NCI-H187 (cell line): ENCODE measurements at places on chromosomes 1 and 21.

GRCh38 chr1:211135342-211135950, 1.5 kb upstream of the KCNH1 start:
- no peak for DNase-seq

GRCh38 chr1:209691237-209691636, 13.4 kb upstream of the HSD11B1 start:
- DNase-seq: no peak

DNA sequence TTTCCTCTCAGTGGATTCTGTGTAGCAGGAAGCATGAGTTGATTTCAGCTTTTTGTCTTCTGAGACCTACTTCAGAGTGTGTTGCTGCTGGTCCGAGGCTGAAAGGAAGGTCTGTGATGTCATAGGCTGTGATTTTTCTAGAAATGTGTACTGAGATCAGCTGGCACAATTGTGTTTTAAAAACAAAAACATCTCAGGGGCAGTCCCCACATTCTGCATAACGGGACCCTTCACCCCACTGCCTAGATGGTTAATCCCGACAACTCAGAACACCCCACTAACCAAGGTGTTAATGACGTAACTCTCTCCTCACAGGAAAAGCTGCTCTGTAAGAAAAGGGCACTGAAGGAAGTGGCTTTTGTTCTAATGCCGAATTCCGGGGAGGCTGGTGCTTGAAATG, 59.8 kb upstream of the PPP2R5A start:
- DNase-seq: no peak

- no peak for DNase-seq
Observed at GRCh38 chr1:200379432-200379757, 30.4 kb downstream of the ZNF281 start.

DNA sequence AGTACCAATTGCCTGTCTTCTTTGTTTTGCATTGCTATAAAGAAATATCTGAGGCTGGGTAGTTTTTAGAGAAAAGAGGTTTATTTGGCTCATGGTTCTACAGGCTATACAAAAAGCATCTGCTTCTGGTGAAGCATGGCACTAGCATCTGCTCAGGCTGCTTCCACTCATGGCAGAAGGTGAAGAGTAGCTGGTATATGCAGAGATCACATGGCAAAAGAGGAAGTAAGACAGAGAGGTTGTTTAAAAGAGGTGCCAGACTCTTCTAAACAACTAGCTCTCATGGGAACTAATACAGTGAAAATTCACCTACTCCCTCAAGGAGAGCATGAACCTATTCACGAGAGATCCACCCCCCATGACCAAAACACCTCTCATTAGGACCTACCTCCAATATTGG, 56.7 kb upstream of the GUCA2B start:
- DNase-seq: no peak

DNA sequence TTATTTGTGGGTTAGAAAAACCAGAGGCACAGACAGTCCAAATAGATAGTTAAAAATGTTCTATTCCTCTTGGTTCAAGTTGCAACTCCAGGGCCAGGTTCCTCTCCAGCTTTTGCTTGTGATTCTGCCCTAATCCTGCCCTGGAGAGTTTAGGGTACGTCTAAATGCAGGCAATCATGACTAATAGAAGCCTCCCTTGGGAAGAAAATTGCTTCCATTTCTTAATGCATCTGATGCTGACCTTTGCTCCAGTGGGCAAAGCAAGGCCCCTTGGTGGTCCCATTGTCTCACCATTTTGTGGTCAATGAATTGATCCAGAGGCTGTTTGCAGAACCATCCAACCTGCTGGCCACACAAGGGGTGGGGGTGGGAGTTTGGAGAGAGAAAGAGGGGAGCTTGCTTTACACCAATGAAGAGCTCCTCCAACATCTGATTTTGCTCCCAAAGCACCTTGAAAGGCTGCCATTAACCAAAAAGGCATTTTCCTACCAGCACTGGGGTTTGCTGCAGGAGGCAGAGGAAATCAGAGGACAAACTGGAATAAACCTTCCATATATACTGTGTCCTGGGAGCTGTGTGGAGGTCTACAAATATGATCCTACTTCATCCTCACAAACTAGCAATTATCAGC, 31.3 kb downstream of the C8B start:
- DNase-seq: no peak

DNA sequence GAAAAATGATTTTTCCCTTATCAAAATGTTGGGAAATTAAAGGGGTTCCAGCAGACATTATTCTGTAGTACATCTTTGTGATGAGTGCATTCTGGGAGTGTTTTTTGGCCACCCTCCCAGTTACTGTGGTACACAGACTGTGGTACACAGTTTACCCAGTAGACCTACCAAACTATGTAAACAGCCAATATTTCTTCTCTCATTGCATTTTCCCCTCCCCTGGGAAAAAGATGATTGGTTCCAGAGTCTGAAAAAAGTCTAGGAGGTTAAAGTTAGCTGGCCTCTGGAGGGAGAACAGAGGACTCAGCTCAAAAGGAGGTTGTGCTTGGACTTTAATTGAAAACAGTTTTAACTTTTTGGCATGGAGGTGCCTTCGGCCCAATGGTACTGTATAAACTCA, 42.5 kb downstream of the PGM1 start:
- no peak for DNase-seq

DNA sequence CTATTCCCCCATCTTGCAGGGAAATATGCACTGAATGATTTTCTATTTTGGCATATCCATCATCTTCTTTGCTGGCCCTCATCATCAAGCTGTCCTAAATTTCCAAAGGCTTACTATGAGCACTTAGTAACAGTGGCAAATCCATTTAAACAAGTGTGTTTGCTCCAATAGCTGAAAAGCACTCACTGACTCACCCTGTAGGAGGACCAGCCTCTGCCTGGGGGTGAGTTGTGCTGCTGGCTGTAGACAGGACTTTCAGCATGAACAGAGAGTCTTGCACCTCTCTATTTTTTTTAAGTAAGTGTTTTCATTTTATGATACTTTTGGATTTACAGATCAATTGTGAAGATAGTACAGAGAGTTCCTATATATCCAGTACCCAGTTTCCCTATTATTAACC, 97.3 kb downstream of the SLC35F3 start:
- no peak for DNase-seq

DNA sequence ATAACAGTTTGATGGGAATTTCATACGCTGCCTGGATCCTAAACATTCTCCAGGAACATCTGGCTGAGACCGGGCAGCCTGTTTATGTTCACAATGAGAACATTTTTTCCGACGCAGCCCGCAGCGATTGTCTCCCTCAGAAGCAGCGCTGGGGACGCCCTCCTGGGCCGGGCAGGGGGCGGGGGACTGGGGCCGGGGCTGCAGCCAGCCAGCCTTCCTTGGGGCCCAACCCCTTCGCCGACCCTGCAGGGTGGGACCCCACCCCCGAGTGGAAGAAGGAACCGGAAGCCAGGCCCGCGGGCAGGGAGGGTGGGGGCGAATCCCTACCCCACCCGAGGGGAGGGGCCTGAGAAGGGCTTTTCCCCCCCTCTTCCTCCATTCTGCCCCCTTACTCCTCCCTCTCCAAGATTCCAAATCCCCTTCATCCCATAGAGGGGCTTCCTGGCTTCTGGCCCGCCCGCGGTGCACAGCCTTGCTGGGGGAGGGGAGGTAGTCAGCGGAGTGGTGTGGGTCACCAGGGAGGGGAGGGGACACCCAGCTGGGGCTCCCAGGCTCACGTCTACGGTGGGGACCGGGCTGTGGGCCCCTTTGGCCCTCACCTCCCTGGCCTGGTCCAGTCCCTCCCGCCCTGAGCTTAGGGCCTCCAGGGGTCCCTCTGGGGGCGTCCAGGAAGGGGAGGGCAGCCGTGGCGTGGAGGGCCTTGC, 60.6 kb downstream of the WNT9A start:
- DNase-seq: no peak

DNA sequence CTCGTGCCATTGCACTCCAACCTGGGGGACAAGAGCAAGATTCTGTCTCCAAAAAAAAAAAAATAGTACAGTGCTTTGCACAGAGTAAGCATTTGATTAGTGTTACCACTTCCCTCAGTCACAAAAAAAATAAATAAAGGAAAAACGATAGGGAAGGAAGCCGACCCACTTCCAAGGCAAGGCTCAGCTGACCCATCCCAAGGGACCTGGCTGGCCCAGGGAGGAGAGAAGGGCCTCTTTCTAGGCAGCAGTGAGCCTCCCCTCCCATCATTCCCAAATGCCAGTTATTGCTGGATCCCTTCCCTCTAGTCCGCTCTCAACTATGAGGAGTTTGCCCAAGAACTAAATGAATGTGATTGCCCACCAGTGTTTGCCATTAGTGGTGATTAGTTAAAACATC, 77.8 kb downstream of the TMEM53 start:
- DNase-seq: no peak
